ENCODE measurements at places on chromosomes 5 and 9.

- DNase-seq: no peak
Measured at GRCh38 chr9:69253057-69253456, 72.0 kb upstream of the ENTREP1 start.

DNA sequence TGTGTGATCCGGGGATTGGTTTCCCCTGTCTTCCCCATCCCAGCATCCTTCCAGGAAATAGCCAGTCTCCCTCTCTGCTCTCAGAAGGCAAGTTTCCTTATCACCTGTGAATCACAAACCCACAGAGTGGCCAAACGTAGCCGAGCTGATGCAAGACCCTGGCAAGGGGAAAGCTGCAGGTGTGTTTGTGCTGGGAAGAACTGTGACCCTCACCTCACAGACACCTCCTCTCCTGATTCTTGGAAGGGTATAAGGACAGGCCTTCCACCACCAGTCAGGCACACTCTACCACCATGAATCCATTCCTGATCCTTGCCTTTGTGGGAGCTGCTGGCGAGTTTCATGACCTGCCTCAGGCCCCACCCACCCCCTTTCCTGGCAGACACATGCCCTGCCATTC lies at the start of gene PRSS3:
Gene PRSS3 (plus strand): TSS at position 281 of the 400 bp plus-strand sequence. CDS start 13 bp downstream, at position 294.
- no peak for DNase-seq

DNA sequence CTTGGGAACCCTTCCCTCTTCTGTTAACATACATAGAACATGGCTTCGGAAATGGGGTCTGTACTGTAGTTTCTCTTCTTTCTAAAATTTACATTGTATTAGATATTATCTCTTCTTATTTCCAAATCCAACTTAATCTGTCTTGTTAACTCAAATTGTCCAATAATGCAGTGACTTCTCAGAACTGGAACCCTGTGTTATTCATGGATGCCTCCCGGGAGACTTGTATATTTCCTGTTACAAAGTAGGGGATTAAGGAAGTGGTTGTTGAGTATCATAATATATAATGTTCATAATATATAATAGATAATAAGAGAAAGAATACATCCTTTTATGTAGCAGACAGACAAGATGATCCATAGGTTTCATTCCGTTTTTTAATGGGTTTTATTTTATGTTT lies 128.4 kb downstream of the ZSWIM6 start:
- DNase-seq: no peak

GRCh38 chr5:9170026-9170425 lies 375.8 kb downstream of the SEMA5A start:
- no peak for DNase-seq

GRCh38 chr9:83473488-83473971 lies 64.7 kb downstream of the FRMD3 start:
- no peak for DNase-seq
